ENCODE measurements at places on chromosomes 2 and 18.

DNA sequence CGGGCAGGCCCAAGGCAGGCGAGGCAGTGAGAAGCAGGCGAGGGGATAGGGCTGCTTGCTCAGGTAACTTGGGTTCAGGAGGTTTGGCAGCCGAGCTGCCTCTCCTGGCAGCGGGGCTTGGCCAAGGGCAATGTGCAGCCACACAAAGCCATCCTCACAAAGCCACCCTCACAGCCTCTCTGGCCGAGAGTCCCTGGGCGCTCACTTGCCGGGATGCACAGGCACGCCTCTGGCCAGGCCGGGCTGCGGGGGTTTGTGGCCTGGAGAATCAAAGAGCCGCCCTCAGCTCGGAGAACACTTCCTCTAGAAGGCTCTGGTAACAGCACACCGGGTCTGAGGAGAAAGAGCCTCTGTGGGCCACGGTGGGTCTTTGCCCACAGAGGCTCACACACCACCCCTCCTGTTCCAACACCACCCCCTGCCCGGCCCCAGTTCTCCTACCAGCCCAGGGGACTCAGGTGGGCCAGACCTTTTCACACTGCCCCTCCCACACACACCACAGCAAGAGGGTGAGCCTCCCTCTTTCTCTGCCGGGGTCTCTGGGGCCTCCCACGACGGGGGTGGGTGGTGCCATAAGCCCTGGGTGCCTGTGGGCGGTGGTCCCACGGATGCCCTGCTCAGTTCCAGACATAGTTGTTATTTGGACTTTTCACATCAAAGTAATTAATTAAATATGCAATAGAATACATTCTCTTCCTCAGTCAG lies 186.9 kb downstream of the ZFP36L2 start:
- DNase-seq = no peak

- DNase-seq = no peak
These were observed 15.5 kb downstream of the TMEM177 start for GRCh38 chr2:119694470-119694844.

DNA sequence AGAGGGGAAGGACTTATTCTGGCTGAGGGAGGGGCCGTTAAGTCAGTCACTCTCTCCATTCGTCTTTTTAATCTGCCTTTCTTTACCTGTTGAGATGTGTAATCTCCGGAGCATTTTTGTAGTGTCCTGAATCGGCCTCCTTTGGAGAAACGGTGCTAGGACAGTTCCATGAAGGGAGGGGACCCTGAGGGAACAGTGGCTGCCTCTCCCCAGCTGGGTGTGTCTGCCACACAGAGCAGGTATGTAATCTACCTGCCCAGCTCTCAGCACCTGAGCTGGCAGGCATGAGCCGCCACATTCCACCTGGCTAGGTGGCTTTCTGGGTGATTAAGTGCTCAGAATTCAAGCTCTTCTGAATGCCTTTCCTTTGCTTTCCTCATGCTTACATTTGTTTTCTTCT lies 131.2 kb downstream of the WDSUB1 start:
- peak; percentile 26 for DNase-seq

DNA sequence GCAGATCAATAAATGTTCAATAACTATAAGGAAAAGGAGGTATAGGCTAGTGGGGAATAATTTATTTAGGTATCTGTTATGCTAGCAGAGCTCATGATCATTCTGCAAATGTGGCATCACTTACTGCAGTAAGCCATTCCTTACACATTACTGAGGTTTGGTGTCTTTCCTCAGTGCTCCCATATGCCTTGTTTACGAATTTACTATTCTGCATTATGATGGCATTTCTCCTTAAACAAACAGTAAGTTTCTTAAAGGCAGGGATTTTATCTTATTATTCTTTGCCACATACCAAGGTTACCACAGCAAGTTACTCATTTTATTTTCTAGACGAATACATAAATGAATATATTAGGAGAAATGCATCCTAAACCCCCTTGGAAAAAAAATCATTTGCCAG lies 88.4 kb downstream of the DSEL start:
- peak; percentile 14 for DNase-seq

- no peak for DNase-seq
These were observed 2.0 kb downstream of the AGPS start for GRCh38 chr2:177394594-177394973.
